Ecto neural progenitor cell (in vitro differentiated cells): ENCODE measurements at places on chromosomes 2 and 18.

- DNase-seq = no peak
Measured at GRCh38 chr2:149331023-149331400, 625 bp downstream of the LYPD6 start.

- DNase-seq = no peak
Measured at GRCh38 chr18:43314941-43315340, 37.7 kb upstream of the SYT4 start.

DNA sequence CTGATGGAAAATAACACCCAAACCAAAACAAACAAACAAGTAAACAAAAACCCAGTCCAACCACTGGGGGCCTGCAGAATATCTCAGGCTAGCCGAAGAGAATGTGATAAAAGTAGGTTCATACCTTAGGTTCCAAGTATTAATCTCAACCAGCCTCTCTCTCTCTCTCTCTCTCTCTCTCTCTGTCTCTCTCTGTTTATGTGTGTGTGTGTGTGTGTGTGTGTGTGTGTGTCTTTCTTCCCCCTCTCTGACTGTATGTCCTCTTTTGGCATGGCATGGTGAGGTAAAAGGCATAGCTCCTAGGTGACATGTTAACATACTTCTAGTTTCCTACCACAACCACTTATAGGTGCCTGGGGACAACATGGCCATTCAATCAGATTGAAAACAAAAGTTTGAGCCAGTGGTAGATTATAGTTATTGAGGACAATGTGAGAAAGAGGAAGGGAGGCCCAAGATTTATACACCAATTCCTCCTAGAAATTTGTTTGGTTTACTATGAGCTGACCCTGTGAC is 93.0 kb downstream of the SETBP1 start:
- DNase-seq = no peak

DNA sequence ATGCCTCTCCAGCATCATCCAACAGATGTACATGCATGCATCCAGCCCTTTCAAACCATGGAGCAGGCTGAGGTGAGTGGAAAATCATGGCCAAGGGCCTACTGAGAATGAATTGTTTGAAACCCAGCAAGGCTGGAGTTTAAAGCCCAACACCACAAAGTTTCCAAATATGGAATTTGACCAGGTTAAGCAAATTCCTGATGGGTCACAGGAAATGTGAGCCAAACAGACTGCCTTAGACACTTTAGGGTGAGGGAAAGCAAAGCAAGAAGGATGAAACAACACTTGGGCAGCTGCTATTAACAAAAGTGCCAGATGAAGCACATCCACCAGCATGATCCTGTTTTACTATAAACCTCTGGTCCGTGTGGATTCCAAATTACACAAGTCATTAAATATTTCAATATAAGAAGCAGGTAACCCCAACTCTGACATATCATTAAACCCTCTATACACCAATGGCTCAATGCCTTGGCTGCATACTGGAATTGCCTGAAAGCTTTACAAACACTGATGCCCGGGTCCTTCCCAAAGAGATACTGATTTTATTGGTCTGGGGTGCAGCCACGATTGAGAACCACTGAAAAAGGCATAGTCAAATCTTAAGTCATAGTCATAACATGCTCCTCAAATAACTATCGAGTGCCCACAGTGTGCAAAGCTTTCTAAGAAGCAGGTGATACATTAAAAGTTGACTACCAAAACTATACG is 9.1 kb downstream of the KLF7 start:
- no peak for DNase-seq

DNA sequence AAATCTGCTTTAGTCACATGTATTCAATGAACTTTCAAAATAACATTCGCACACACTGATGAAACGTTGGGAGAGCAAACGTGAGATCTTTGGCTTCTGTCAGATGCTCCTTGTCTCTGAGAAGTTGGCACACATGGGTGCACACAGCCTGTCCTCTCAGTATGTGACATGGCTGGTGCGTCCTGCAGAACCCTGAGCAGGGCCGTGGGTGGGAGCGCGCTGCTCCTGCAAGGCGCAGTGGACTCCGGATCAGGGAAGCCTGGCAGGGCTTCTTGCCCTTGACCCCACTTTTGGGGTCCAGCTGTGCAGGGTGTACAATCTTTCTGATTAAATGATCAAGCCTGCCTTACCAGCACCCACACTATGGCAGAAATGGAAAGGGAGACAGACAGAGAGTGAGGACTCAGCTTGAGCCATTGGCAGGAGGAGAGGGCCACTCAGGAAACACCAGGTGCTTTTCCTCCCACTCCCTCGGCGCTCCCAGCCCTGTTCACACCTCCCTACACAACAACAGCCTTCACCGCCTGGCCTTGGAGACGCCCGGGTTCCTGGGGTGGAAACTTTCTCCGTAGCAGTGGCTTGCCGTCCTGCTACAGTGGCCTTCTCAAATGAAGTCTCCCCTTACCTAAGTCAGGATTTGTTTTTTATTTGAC is 108.4 kb upstream of the SNTG2 start:
- no peak for DNase-seq

- DNase-seq = peak; percentile 78
Measured at GRCh38 chr2:237026981-237027711, 58.5 kb upstream of the COPS8 start.

DNA sequence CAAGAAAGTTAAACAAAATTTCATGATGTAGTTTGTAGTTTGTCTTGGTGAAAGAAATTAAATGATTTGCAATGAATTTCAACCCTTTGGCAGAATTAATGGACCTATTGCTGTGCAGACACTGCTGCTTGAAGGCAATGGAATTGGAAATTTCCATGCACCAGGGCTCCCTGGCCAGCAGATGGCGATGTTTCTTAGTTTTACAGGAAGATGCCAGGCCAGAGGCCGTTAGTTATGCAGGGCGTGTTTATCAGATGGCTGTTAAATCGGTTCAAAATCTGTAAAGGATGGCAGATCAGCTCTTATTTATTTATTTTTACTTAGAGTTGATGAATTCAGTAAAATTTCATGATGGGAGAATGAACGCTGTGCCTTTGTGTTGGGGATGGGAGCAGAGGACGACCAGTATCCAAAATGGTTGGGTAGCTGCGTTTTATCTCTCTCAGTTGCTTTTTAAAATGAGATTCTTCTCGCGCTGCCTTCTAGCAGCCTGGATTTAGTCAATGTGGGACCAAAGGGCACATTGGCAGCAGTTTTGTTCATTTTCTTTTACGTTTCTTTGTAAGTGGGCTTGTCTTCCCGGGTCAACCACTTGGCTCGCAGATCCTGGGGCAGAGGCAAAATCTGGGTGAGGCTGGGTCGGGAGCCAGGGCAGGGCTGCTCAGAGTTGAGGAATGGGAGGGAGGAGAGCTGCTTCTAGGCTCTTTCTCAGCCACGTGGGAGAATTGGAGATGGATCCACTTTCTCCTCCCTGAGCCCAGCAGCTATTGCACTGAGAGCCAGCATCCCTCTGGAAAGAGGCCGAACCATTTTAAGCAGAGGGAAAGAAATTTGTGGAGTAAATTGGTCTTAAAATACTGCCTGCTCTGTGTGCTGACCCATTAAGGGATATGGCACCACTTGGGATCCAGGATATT is 344.0 kb downstream of the PIK3C3 start:
- peak; percentile 80 for DNase-seq

DNA sequence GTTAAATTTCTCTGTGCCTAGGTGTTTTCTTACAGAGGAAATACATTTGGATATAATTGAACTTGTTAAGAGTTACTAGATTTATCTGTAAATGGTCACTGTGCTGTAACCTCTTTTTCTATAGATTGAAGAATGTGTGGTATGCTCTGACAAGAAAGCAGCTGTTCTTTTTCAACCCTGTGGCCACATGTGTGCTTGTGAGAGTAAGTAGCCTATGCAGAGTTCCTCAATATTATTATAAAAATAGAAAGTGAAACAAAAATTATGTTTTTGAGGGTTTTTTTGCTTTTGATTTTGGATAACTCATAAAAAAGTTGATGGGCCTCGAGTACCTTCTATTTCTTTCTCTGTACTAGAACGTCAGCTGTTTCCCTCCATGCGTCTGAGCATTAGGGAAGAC is 112.4 kb downstream of the MIB1 start:
- DNase-seq = no peak

GRCh38 chr2:239695106-239695727 is 294.4 kb upstream of the HDAC4 start:
- peak; percentile 32 for DNase-seq

GRCh38 chr2:68463287-68463877 is 3.7 kb downstream of the FBXO48 start:
- no peak for DNase-seq

DNA sequence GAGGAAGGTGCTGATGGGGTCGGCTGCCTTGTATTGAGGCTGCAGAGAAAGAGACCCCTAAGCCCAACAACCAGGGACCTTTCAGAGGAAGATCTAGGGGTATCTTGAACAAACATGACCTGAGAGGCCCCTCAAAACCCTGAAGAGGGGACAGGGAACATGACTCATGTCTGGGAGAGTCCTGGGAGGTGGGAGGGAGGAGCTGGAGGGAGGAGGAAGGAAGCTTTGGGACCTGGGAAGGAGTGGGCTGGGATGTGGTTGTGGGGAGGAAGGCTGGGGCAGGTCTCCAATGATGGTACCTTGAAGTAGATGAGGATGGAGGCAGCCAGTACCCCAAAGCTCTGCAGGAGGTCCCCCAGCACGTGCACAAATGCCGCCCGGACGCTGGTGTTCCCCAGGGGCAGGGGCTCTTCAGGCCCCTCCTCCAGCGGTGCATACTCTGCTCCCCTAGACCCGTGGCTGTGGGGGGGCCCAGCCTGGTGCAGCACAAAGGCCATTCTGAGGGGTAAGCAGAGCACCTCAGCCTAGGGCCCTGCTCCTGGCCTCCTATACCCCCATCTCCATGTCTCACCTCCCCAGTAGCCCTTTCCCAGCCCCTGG is 5.9 kb downstream of the SLC30A3 start:
- no peak for DNase-seq

DNA sequence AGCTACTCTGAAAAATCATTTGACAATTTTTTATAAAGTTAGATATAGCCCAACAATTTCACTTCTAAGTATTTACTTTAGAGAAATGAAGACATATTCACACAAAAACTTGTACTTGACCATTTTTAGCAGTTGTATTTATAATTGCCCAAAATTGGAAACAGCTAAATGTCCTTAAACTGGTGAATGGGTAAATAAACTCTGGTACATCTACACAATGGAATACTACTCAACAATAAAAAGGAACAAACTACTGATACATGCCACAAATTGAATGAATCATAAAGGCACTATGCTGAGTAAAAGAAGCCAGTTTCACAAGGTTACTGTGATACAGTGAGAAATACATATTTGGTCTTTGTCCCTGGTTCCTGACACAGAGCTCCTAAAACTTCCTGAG is 32.8 kb upstream of the BBS5 start:
- no peak for DNase-seq

- peak; percentile 67 for DNase-seq
Measured at GRCh38 chr2:241764275-241765241, 12.1 kb upstream of the GAL3ST2 start.

DNA sequence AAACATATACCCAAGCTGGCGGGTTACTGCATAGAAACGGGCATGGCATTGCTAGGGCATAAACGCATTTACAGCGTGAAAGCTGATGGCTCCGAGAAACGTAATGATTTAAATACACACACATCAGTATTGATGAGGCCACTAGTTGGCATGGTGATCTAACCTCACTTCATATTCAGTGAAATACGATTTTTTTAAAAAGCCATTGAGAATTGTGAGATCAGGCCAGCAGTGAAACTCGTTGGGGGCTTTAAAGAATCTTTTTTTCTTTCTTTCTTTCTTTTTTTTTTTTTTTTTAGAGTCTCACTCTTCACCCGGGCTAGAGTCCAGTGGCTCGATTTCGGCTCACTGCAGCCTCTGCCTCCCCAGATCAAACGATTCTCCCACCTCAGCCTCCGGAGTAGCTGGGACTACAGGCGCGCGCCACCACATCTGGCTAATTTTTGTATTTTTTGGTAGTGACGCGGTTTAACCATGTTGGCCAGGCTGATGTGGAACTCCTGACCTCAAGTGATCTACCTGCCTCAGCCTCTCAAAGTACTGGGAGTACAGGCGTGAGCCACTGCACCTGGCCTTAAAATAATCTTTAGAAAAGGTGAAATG is 2.4 kb upstream of the SMAD7 start:
- no peak for DNase-seq

DNA sequence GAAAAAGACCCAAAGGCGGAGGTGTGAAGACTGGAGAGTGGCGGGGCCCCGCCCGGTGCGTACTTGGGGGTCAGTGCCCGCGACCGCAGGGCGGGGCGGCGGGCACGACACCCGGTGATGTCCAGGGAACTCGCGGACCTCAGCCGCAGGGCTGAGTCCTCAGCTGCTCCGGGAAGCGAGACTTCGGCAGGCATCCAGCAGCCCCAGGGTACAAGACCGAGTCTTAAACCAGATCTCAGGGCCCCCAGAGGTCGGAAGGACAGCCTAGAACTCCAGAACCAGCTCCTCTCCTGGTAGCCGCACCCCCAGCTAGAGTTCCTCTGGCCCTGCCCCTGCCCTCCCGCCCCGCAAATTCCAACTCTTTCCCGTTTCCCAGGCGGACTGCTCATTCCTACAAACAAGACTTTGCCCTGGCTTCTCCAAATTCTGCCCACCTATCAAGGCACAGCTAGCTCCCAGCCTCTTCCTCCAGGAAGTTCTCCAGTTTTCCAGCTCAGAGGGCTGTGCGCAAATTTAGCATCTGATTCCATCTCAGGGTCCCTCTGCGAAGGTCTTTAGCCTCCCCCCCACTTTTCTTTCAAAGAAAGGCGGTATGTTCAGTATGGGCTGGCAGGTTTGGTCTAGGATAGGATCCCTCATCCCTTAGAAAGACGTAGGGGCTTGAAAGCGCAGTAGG is 26.0 kb upstream of the NOTO start:
- DNase-seq = peak; percentile 63

- no peak for DNase-seq
Measured at GRCh38 chr18:65221736-65222135, 529.1 kb upstream of the CDH7 start.

GRCh38 chr2:112026509-112026908 is 28.6 kb upstream of the TMEM87B start:
- no peak for DNase-seq

DNA sequence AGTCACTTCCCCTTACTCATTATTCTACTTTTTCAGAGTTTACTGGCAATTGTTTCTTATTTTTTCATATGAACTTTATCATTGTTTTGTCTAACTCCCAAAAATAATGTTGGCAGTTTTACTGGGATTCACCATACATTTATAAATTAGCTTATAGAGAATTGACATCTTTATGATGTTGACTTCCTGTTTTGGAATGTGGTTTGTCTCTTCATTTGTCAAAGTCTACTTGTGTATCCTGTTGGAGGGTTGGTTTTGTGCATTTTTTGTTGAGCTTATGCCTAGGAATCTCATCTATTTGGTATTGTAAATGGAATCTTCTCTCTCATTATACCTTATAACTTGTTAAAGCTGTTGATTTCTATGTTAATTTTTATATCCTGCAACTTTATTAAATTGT is 16.4 kb downstream of the EPC2 start:
- DNase-seq = no peak

GRCh38 chr2:160321006-160321405 is 120.9 kb upstream of the ITGB6 start:
- DNase-seq = no peak

DNA sequence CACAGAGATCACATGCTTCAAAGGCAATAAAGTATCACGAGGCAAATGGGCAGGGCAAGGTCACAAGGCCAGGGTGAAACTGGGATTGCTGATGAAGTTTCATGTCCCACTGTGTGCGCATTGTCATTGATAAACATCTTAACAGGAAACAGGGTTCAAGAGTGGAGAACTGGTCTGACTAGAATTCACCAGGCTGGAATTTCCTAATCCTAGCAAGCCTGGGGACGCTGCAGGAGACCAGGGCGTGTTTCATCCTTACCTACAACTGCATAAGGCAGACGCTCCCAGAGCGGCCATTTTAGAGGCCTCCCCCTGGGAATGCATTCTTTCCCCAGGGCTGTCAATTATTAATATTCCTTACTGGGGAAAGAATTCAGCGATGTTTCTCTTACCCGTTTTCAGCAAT is 33.2 kb downstream of the PTPN4 start:
- DNase-seq = no peak

GRCh38 chr2:239399433-239399920 is 1.3 kb downstream of the HDAC4 start:
- no peak for DNase-seq
